ENCODE measurements at places on chromosomes 7 and 10. TPM values are rescaled to one million over a fixed set of nuclear protein-coding genes. Genes with fewer than 3 reads are reported as not detected.

The ST7 gene
- total RNA-seq, result 17.1 TPM

The C10orf143 gene
- 2.5 TPM for total RNA-seq

The CAMK2B gene
- 0.26 TPM for total RNA-seq

The GBX1 gene
- not detected for total RNA-seq

The ZNF783 gene
- total RNA-seq, result 10.2 TPM

The CYP2C8 gene
- not detected for total RNA-seq

The SFTPA1 gene
- total RNA-seq, result not detected

The PCLO gene
- 0.13 TPM for total RNA-seq

The HOXA10 gene
- total RNA-seq, result 30.6 TPM

The CTAGE15 gene
- not detected for total RNA-seq

The ZNF316 gene
- 10.8 TPM for total RNA-seq

Data from articular chondrocyte of knee joint (primary cell).